ENCODE measurements at places on chromosomes 12 and 14. TPM values are rescaled to one million over a fixed set of nuclear protein-coding genes. Genes with fewer than 3 reads are reported as not detected.

Gene PIWIL1
- total RNA-seq, result not detected

DNA sequence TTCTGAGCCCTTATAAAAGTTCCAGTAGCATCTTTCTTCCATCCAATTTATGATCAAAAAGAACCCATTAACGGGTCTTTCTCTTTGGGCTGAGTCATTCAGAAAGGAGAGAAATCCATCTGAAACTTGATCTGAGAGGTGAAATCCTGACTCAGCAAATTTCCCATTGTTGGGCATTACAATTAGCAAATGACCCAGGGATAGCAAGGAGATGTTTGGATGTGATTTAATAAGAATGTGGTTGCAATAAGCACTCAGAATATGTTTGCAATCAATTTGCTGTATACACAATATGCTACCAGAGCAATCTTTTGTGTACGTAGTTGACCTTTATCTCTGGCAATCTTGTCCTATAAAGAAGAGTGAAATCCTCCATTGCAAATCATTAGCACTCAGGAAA is 122.7 kb downstream of the CCDC60 start:
- no peak for DNase-seq

DNA sequence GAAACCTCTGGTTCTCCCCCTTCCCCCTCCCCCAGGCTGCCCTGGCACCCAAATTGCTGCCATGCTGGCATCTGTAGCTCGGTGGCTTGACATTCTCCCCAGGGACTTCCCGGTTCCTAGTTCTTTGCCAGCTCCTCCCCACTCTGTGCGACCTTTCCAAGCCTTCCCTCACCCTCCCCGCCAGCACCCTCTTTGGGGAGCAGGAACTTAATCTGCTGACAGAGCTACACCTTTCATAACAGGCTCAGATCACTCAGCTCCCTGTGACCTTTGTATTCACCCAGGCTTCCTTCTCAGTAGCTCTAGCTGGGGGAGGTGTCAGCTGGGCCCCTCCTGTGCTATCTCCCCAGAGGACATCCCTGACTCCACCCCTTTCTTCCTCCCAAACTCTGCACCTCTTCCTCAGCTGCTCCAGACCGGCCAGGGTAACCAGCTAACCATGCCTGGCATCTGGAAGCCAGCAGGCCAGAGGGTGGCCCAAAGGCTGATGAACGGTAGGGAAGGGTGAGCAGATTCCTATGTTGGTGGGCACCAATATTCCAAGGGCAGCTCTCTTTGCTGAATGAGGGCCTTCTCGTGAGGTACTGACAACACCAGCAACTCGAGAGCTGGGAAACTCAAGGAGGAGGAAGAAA is 1.8 kb upstream of the COX14 start:
- no peak for DNase-seq

- DNase-seq, result peak; percentile 89
Observed at GRCh38 chr12:6613015-6613775, 6.0 kb upstream of the CHD4 start.

- DNase-seq, result peak; percentile 37
Observed at GRCh38 chr14:90495357-90496276, 98.8 kb downstream of the CALM1 start.

Data from uterus (tissue), 4 donors.